ENCODE measurements at places on chromosomes 1 and 21.
A peak's percentile ranks its signal among the peaks of the same experiment; 100 is the strongest.

DNA sequence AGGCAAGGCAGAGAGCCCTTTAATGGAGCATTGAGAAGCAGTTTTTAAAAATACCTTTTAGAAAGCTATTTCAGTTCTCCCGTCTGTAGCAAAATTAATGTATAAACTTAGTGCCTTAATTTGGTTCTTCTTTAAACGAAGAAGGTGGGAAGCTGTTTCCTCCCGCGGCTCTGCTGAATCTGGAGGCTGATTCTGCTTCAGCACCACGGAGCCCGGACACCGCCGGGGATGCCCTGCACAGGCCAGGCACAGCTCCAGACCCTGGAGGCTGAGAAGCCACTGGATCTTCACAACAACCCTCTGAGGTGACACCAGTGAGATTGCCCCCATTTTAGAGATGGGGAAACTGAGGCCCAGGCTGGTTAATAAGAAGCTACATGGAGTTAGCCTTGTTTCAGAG is 175.8 kb upstream of the VAMP3 start:
- no peak for DNase-seq

- DNase-seq = no peak
Measured at GRCh38 chr1:54547601-54548388, at the start of gene ACOT11. ACOT11 (plus strand) TSS chr1:54548228; CDS start chr1:54548310, 82 bp downstream.

GRCh38 chr21:45262616-45263015 is 25.1 kb downstream of the POFUT2 start:
- DNase-seq = no peak

DNA sequence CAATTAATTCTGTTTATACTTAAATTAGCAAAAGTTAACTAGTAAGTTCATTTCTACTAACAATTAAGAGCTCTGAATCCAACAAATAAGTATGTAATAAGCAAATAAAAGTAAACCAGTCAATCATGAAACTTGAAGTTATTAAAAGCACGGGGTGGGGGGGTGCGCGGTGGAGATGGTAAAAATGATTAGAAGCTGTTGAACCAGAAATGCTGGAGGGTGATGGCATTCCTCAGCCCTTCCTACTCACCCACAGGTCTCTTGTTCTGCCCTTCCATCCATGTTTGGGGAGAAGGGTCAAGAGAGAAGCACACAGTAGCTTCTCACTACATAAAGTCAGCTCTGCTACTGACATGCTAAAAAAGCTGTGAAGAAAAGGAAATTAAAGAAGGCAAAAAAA is 63.5 kb downstream of the AKT3 start:
- no peak for DNase-seq

DNA sequence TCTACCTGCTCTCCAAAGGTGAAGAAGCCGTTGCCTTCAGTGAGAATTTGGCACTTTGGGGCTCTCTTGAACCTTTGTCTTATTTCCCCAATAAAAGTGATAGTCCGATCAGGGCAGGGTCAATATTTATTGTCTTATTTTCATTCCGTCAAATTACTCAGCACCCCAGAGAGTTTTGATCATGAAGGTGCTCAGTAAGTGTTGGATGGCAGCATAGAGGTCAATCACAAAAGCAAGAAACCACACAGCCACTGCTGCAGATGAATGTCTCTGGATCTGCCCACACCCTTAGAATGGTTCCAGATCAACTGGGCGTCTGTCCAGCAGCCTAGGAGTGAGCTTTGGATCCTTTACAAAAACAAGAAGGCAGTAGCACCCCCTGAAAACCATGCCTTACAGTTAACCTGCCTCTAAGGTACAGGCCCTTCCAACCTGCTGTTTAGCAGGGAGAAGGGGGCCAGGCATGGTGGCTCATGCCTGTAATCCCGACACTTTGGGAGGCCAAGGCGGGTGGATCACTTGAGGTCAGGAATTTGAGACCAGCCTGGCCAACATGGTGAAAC is 97.3 kb downstream of the PSMG1 start:
- DNase-seq = no peak

- peak; percentile 67 for DNase-seq
Measured at GRCh38 chr1:206757524-206758266, 12.9 kb upstream of the IL19 start.

- no peak for DNase-seq
Measured at GRCh38 chr1:174008269-174008668, 13.9 kb downstream of the RC3H1 start.

GRCh38 chr21:15772654-15773053 is 42.9 kb downstream of the USP25 start:
- no peak for DNase-seq

DNA sequence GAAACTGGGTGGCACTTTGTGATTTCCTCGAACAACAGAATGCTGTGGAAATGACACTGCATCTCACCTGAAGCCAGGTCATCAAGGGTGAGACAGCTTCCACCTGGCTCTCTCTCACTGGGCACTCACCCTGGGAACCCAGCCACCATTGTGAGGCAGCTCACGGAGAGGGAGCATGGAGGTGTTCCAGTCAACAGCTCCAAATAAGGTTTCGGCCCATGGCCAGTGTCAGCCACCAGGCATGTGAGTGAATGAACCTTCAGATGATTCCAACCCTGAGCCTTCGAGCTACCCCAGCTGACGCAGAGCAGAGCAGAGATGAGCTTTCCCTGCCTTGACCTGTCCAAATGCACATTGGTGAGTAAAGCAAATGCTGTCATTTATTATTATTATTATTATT is 58.1 kb downstream of the SYDE2 start:
- no peak for DNase-seq

- no peak for DNase-seq
Measured at GRCh38 chr1:186950547-186950946, 121.8 kb downstream of the PLA2G4A start.

DNA sequence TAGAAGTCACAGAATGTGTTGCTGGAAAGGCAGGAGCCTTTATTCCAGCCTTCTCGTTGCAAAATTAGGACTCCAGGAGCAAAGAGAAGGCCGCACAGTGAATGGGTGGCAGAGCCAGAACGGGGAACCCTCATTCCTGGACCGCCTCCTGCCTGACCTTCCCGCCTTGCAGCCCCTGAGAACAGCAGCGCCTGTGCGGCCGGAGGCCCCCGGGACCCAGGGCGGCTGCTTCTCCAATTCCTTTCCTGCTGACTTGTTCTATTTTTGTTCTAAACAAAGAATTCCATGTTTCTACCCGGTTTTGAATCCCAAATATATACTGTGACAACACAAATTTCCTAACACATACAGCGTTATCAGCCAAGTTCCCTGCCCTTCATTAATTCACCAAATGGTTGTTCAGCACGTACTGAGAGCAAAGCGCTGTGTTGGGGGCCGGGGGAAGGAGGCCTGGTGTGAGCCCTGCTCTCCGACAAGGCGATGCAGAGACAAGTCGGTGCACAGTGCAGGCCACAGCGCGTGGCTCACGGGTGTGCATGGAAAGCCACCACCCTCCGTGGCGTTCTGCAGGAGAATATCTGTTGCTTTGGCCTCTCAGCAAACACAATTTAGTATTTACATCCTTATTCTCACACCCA is 31.9 kb upstream of the COL6A2 start:
- no peak for DNase-seq

- DNase-seq = no peak
Measured at GRCh38 chr1:71857862-71858261, 424.5 kb downstream of the NEGR1 start.

DNA sequence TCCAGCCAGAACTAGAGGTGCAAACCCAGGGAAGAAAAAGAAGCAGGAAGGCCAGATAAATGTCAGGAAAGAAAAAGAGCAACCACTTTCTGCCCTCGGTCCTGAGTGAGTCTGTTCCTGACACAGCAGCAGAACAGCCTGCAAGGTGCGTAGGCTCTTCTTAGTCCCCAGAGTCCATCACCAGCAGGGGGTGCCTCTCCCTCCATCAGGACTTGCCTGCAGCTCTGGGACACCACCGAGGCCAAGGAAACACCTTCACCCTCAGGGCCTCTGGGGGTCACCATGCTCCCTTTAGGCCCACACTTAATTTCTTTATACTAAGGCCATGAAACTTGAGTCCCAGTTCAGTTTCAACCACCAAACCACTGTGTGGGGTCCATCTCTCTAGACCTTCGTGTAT is 43.7 kb upstream of the NFASC start:
- DNase-seq = no peak

DNA sequence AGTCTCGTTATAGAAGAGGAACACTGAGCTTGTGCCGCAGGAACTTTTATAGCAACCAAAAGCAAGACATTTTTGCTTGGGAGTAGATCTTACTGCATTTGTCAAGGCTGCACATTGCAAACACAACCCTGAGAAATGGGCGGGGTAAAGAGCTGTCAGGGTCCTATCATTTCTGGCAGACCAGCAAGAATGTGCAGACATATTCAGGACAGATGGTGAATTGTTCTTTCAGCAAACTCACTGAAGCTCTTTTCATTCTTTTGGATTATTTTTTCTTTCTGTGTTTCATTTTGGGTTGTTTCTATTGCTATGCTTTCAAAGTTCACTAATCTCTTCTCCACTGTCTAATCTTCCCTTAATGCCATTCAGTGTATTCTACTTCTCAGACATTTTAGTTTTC is 5.1 kb upstream of the ACTN2 start:
- no peak for DNase-seq

DNA sequence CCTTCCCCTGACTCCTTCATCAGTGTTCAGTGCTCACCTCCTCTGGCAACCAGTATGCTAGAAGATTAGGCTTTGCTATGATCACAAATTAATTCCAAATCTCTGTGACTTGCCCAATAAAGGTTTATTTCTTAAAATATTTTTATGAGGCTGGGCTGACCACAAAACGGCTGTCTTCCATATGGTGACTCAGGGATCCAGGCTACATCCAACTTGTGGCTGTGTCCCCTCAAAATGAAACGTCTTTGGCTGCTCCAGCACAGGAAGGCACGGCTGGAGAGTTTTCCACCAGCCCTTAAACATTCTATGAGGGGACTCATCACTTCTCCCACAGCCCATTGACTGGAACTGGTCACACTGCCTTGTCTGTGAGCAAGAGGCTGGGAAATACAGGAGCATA is 131.5 kb downstream of the HUNK start:
- DNase-seq = no peak

DNA sequence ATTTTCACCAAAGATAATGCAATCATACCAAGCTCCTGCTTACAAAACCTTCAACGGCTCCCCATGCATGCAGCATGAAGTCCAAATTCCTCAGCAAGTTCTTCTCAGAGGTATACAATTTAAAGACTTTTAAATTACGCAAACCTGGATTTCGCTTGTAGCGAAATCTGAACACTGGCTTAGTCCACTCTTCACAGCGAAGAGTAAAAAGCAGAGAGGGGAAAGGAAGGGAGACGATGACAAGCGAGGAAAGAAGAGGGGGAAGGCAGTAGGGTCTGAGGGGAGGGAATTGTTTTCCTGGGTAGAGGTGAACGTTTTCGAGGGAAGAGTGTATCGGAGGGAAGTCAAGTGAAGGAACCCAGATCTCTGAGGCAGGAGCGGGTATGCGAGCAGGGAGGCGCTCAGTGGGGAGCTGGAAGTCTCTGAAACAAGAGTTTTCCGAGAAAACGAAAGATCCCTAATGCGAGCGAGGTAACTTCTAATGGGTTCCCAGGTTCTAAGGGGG is 790 bp downstream of the TESK2 start:
- no peak for DNase-seq

- DNase-seq = no peak
Measured at GRCh38 chr1:220595179-220595578, 67.2 kb downstream of the MARK1 start.

DNA sequence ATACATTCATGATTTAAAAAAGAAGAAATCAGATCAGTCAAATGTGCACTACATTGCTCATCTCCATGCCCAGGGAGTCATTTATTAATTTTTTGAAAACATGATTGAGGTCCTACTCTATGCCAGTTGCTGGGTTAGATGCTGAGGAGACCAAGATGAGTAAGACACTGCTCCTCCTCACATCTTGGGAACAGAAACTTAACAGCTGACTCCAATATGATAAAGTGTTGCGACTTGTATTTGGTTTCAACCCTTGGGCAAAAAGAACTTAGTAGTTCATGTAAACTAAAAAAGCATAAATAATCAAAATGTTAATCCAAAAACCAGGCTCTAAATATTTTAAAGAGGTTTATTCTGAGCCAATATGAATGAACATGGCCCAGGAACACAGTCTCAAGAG is 56.9 kb downstream of the OPTC start:
- DNase-seq = no peak

DNA sequence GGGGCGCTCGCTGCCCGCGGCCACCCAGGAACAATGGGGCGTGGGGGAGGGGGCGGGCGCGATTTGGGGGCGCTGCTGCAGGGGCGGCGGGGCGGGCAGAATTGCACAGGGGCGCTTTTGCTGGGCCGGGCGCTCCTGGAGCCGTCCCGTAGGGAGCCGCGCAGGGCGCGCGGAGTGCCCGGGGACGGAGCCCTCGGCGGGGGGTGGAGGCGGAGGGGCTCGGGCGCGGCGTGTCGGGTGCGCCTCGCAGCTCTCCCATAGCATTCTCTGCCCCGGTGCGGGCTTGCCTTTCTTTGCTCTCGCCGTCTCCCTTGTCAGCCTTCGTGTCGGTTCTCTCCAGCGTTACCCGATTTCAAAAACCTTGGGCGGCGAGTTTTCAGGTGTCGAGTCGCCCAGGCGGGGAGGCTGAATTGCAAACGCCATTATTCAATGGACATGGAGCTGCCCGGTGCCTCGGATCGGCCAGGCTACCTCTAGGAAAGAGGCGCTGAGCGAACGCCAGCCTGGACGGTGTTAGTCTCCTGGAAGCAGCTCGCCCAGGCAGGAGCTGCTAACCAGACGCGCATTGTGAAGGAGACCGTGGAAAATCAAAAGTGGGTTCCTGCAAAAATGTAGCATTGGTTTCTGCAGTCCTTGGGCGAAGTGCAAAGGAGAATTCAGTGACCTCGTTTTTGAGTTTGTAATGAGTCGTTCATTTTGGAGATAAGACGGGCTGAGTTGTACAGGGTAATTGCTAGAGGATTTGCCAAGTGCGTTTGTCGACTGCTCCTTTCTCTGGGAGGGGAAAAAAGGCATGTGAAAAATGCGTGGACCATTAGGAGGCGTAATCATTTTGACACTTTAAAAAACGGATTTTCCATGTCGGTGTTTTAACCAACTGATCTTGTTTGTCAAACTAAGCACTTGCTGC is 626 bp downstream of the CXADR start:
- DNase-seq = no peak

- DNase-seq = peak; percentile 53
Measured at GRCh38 chr1:206050655-206051235, 2.2 kb upstream of the RHEX start.

DNA sequence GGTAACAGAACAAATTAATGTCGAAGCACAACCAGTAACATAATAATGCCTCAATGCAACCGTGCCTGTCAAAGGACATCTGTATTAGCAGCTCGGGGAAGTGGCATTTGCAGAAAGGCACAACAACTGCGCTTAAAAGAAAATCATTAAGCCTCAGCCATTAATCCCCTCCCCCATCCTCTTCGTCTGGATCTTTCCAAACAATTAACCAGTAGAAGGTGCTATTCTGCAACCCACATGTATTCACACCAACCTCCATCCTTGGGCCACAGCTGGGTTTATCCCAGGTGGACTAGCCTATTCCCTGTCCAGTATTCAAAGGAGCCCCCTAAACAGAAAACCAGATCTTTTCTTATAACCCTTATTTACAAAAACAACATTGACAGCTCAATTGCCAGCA is 2.6 kb downstream of the RERE start:
- DNase-seq = no peak

Data from CD4-positive, alpha-beta T cell treated with Interleukin-4 for 1 hour (primary cell).